Stimulated activated CD8-positive, alpha-beta memory T cell treated with anti-CD3 and anti-CD28 coated beads, Interleukin-7, amount 100 ng/mL, for 1 hour (primary cell): ENCODE measurements at places on chromosomes 6 and 20.

DNA sequence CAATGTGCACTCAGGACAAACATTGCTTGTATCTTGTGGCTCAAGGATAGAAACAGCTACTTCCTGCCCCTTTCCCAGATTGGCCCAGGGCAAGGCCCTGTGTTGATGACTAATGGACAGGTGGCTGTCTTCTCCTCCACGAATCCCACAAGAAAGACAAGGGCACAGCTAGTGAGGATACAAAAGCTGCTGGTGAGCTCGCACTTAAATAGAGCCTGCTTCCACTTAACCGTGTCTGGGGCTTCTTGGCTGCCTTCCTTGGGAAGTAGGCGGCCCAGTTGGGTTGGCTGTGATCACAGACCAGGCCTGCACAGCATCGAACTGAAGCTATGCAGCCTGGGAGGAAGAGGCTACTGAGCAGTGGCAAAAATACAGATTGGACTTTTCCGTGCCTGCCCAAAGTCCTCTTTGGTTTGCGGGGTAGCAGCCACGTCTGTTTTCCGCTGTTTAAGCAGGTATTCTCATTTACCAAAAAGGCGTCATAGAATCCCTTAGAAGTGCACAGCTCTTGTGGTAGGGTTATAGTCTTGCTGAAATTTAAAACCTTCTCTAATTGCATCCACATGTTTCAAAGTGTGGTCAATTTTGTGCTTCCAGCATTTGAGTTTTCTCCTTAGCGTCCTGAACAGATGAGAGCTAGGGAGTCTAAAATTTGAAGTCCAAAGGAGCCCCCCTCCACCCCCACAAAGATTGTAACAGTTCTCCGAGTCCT is 23.0 kb upstream of the NAA20 start:
- DNase-seq, result no peak

- DNase-seq, result no peak
Measured at GRCh38 chr20:56217829-56218228, 30.7 kb upstream of the MC3R start.

- no peak for DNase-seq
Measured at GRCh38 chr6:151610326-151610725, 116.5 kb downstream of the CCDC170 start.

GRCh38 chr6:151330130-151330696 is 61.1 kb downstream of the ZBTB2 start:
- DNase-seq, result no peak

DNA sequence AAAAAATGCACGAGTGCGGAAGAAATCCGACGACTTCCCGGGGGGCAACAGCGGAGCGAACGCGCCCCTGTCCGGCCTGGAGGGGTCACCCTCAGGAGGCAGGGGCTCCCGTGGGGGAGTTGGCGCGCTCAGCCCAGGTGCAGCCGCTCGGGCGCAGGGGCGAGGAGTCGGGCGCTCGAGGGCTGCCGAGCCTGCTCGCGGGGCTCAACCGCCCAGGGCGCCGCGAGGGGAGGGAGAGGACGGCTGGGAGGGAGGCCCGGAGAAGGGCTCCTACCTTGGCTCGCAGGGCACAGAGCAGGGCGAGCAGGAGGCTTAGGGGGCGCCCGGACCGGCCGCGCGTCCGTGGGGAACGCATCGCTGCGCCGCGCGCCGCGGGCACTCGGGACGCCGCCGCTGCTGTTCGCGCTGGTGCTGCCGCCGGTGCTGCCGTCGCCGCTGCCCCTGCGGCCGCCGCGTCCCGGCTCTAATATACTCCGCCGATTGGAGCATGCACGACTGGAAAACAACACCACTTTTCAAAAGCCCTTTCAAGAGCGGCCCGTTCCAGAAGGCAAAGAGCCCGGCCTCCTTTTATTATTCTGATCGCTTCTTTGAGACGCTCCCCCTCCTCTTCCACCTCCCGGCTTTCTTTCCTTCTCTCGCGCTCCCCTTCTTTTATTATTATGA is 490 bp downstream of the JAG1 start:
- no peak for DNase-seq

- DNase-seq, result no peak
Measured at GRCh38 chr6:145380186-145380585, 355.1 kb downstream of the EPM2A start.

GRCh38 chr6:9335431-9335830 is 900.1 kb upstream of the SLC35B3 start:
- no peak for DNase-seq

- no peak for DNase-seq
Measured at GRCh38 chr20:59948828-59949720, 8.9 kb downstream of the FAM217B start.

GRCh38 chr6:19158586-19158985 is 678.6 kb upstream of the ID4 start:
- no peak for DNase-seq

DNA sequence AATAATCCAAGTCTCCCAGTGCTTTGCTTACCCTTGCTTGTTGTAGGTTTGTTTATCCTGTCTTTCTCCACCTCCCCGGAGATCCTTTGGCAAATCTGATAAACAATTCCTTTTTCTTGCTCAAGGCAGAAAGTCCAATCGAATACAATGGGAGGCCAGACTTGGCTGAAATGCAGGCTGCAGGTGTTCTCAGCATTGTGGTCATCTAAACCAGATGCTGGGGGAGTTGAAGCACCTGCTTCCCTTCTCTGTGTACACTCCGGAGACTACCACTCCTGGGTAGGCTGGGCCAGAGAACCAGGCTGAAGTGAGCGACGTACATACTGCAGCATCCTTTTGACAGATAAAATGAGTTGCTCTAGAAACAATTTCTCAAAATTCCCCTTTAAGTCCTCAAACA is 82.6 kb upstream of the PREP start:
- DNase-seq, result no peak

- DNase-seq, result no peak
Measured at GRCh38 chr6:167872538-167873210, 46.0 kb downstream of the AFDN start.

DNA sequence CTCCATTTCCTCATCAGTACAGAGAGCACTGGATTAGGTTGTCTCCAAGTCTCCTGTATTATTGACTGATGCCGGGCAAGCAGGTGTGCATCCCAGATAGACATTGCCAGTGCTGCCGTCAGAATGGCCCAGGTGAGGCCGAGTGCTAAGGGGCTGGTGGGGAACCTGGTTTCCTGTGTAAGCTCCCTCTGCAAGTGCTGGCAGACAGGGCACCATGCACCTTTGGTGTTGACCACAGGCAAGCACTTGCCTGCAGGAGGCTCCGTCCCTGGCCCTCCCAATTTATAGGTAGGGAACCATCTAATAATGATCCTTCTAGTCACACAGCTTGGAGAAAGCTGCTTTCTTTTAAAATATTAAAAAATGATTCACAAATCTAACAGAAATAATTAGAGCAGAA is 747 bp downstream of the GABRR1 start:
- DNase-seq, result no peak

- DNase-seq, result peak; percentile 66
Measured at GRCh38 chr6:35302604-35303241, 5.1 kb downstream of the DEF6 start.

- no peak for DNase-seq
Measured at GRCh38 chr20:17634661-17635331, 47.2 kb downstream of the RRBP1 start.

GRCh38 chr6:4085332-4085700 is 6.4 kb upstream of the FAM217A start:
- DNase-seq, result no peak

- DNase-seq, result no peak
Measured at GRCh38 chr6:18359237-18359885, 27.8 kb upstream of the RNF144B start.

DNA sequence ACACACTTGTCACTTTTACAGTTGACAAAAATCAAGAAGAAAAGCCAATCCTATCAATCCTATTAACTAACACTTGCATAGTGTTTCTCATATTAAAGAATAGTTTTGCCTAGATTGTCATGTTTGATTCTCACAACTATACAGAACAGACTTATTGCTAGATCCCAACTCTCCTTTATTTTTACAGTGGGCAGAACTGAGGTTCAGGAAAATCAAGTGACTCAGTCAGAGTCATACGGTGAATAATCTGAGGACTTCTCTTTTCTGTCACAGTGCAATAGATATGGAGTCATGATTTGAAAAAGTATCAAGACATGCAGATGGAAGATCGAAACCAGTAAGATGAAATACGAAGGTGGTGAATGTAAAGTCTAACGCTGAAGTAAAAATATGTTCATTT is 195.1 kb upstream of the CITED2 start:
- DNase-seq, result no peak

- DNase-seq, result no peak
Measured at GRCh38 chr6:111653979-111654378, 48.3 kb upstream of the TRAF3IP2 start.

DNA sequence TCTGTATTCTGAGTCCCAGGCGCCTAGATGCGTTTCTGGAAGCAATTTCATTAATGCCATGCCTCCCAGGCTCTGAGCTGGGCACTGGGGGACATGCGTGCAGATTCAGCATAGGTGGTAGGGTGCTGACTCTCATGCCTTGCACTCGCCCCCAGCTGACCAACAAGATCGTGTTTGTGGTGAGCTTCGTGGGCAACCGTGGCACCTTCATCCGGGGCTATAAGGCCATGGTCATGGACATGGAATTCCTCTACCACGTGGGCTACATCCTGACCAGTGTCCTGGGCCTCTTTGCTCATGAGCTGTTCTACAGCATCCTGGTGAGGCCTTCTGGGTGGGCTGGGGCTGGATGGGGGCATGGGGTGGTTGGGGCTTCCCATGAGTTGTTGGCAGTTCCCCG is 21.6 kb downstream of the UQCC2 start:
- no peak for DNase-seq

GRCh38 chr6:98323605-98324004 is 510.8 kb upstream of the POU3F2 start:
- no peak for DNase-seq

GRCh38 chr6:21199262-21199661 is 394.3 kb upstream of the SOX4 start:
- no peak for DNase-seq

DNA sequence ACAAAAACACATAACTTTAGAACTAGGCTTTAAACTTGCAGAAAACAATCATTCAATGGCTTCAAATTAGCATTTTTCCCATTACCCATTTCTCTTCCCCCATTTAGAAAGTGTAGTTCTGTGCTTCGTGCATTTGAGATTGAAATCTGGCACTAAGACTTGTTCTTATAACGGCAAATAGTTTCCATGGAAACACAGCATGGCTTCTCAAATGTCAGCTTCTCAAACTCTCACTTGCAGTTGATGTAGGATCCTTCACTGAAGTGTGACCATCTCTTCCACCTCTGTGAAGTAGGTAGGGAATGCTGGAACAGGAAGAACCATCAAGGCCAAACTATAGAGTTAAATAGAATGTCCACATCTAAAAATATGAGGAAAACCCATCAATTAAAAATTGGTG is 52.2 kb downstream of the MANEA start:
- DNase-seq, result no peak

DNA sequence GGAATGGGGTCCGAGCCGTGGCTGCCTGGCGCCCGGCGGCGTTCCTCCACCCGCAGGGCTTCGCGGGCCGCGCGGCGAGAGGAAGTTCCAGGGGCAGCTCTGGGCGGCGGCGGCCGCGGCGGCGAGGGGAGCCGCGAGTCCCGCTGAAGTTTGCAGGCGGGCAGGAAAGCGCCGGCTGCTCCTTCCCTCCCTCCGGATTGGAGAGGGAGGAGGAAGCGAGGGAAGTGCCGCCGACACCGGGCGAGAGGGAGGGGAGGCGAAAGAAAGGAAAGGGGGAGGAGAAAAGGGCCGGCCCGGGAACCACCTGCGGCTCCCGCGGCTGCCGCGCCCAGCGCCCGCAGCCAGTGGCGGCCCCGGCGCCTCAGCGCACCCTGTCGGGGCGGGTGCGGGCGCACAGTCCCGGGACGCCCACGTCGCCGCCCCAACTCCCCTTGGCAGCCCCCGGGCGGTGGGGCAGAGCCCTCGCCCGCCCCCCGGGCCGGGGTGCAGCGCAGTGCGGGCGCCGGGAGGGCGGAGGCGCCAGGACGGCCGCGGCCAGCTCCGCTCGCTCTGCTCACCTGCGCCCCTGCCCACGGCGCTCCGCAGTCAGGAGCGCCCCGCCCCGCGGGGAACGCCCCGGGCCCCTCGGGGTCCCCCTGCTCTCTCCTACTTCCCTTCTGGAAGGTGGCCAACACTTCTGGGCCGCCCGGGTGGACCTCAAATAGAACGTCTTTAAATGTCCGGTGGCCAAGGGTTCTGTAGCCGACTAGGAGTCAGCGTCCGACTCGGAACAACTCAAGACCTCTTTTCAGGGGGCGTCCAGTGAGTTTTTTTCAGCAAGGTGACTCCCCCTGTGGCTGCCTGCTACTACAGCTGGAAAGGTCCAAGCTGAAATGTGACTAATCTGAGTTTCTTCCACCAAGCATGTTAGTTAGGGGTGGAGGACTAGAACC is 80.3 kb upstream of the CCDC28A start:
- DNase-seq, result no peak

- no peak for DNase-seq
Measured at GRCh38 chr20:13784271-13784892, 337 bp downstream of the ESF1 start.

DNA sequence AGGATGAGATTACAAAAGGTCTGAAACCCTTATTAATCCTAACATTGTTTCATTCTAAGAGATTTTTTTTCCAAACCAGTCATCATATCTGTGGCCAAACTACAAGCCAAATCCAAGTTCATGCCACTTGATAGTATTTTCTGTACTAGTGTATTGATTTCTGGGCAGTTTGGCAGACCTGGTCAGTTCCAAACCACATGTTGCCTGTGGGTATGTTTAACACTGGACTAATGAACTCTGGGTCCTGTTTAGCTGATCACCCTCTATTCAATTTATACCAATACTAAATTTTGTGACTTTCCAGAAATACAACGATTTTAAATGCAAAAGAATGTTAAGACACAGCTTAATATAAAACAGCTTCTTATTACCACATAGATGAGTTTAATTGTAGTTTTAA is 24.0 kb downstream of the TBX18 start:
- no peak for DNase-seq

DNA sequence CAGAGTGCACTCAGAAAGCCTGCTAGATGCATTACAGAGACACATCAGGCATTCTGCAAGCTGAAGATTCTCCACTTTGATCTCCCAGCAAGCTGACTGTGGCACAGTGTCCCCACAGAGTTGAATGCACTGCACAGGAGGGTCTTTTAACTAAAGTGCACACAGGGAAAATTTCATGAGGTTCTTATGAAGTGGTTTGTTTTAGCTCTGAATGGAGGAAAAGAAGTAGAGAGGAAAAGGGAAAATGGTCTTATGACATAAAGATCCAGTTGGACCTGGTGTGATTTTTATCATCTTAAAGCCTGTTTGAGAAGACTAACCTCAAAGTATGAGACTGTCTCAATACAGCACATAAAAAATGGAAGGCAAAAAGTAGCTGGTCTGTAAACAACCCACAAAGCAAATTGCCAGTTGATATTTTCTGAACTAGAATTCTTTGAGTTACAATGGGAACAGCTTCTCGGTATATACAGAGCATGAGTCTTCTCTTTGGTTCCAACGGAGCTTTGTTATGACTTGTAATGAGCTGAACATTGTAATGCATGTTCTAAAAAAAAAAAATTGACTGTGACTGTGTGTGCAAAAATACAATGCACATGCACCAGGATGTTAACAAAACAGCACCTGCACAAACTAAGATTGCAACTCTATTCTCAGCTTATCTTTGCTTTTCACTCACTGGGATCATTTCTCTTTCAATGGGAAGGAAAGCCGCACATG is 383.0 kb upstream of the ID4 start:
- DNase-seq, result no peak
